Cardiac muscle cell (in vitro differentiated cells and primary cell): ENCODE measurements at places on chromosomes 2 and 18.
A peak's percentile ranks its signal among the peaks of the same experiment; 100 is the strongest.

- no peak for DNase-seq
Observed at GRCh38 chr2:126839796-126840195, 58.9 kb upstream of the TEX51 start.

DNA sequence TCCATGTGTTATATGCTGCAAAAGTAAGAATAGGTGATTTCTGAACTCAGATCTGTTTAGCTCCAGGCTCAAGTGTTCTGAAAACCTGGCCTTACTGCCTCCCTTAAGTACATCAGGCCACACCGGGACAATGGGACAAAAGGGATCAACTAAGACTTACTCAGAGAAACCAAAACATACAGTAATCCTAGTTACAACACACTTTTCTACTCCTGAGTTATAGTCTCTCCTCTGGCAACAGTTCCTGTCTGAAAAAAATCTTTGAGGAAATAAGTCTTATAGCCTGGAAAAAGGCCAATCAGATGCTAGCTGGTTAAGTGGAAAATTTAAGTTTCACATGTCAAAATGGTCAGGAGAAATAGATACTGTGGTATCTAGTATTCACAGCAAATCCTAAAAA lies 5.6 kb downstream of the METTL5 start:
- DNase-seq, result peak; percentile 49

- no peak for DNase-seq
Observed at GRCh38 chr18:79871026-79871390, 73.3 kb downstream of the KCNG2 start.

DNA sequence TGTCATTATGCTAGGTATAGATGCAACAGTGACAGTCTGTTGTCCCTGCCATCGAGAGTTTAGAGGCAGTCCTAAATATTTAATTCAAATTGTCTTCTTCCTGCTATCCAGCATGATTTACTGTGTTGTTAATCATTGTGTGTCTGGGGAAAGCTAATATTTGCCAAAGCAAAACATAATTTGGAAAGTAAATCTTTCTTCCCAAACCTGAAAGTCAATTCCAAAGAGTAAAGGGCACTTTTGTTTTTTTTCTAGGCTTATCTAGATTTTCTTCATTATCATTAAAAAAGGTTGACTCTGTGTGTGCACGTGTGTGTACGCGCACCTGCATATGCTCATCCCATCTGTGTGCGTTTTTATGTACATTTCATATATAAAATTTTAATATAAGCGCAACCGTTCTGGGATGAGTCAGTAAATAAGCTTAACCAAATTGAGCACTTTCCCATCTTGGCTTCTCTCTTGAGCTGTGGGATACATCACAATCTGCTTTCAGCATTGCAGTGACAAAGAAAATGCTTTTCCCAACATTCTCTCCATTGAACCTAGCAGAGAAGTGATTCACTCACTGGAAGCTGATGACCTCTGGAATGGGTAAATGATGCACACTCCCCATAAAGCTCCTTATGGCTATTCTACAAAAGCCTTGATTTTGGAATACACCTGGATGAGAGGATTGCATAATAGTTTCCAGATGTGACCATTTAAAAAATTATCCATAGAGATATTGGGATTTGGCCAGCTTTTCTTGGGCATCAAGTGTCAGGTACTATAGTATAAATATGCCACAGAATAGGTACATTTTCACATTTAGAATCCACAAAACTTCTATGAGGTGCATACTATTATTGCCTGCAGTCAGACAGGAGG lies 488.4 kb downstream of the ADCYAP1 start:
- no peak for DNase-seq

DNA sequence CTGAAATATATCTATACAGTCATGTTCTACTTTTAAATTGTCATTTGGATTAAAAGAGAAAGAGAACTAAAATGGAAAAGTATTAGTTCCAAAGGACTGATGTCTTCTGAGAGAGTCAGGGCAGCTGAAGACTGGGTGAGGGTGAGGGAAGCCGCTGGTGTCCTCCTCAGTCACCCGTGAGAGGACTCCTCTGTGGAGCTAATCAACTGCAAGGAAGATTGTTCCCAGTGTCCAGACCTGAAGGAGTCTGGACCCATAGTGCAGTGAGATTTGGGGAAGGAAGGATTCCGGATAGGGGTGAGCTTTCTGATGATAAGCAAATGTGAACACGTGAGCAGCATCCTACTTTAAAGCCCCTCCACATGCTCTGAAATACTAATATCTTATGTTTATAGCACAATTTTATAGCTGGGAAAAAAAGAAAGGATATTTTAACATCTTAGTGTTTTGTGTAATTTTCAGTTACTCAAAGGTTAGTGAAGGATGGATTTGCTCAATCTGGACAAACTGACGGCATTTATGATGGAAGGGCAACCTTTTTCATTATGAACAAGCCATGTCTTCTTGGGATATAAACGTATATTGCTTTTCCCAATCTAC lies 134.5 kb upstream of the TTC39C start:
- DNase-seq, result no peak

GRCh38 chr2:134234535-134234934 lies 19.3 kb upstream of the MGAT5 start:
- DNase-seq, result no peak

- DNase-seq, result no peak
Observed at GRCh38 chr2:49567811-49568600, 413.7 kb upstream of the FSHR start.

GRCh38 chr2:950080-950966 lies at the start of gene SNTG2:
Gene SNTG2 (plus strand): TSS chr2:950849. CDS start chr2:950997, 148 bp downstream.
- DNase-seq, result peak; percentile 67

DNA sequence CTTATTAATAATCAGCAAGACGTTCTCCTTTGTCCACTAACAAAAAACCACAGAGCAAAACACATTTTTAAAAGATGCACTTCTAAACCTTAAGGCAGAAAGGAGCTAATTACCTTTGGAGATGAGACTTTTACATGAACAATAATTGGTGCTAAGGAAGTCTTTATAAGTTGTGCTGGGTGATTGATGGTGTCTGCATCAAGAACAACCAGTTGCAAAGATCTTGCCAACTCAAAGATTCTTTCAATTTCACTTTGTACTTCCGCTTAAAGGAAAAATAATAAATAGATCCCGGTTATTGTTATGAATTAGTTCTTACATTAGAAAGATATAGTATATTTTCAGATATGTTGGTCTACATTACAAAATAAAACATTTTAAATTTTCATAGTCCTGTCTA lies 26.9 kb upstream of the ARL5A start:
- DNase-seq, result no peak

- no peak for DNase-seq
Observed at GRCh38 chr2:209666296-209666695, 105.3 kb upstream of the UNC80 start.
